Kidney (tissue), 22 donors: ENCODE measurements at places on chromosomes 12 and 14. TPM values are rescaled to one million over a fixed set of nuclear protein-coding genes. Genes with fewer than 3 reads are reported as not detected.

GRCh38 chr12:62813031-62813829 lies 121.7 kb downstream of the PPM1H start:
- H3K4me1 ChIP-seq, result no peaks in the 10 kb centered on the region
- no peaks in the 10 kb centered on the region for H3K36me3 ChIP-seq
- peak overlapping the region; percentile 46 for H3K4me3 ChIP-seq
- no peak overlapping the region for H3K27ac ChIP-seq
- DNase-seq, result peak; percentile 83

DNA sequence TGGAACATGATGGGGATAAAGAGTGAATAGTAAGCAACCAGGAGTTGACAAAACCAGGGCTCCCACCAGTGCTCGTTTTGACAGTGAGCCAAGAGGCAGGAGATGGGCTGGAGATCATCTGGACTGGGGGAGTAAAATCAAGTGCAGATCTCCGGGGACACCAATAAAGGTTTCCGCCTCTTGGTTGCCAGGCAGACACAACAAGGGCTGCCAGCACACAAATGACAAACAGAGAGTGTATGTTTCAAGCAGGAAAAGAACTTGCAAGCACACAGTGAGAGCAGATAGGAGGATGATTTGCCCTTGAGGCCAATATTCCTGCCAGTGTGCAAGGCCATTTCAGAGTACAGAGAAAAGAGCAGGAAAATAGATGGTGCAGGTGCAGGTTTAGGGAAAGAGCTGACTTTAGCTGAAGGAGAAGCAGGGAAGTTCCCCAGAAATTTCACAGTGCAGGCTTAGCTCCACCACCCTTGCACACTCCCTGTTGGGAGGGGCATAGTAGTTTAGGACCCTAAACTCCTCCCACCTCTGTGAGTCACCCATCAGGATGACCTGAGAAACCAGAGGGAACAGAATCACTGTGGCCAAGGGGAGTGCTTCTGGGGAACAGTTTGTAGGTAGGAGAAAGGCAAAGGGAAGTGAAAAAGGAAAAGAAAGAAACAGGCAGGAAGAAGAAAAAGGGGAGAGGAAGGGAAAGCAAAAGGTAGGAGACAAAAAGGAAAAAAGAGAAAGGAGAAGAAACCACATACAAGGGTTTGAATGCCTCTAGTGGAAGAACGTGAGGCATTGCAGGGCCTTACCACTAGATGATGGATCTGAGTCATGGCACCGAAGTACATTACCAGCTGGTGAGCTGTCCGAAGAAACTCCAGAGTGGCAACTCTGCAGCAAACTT lies 404.4 kb downstream of the SLC6A15 start:
- H3K4me1 ChIP-seq, result no peaks in the 10 kb centered on the region
- no peak overlapping the region for H3K4me3 ChIP-seq
- no peaks in the 10 kb centered on the region for H3K27me3 ChIP-seq
- no peak for DNase-seq

The ZNF385A gene
- 16.6 TPM for total RNA-seq

GRCh38 chr14:87122166-87122565 lies 870.8 kb downstream of the GALC start:
- no peaks in the 10 kb centered on the region for H3K4me1 ChIP-seq
- H3K27me3 ChIP-seq, result no peaks in the 10 kb centered on the region
- no peak overlapping the region for H3K4me3 ChIP-seq
- no peak overlapping the region for H3K27ac ChIP-seq
- no peaks in the 10 kb centered on the region for H3K36me3 ChIP-seq

The CLEC6A gene
- not detected for total RNA-seq

The ADCY6 gene
- total RNA-seq, result 66.9 TPM

DNA sequence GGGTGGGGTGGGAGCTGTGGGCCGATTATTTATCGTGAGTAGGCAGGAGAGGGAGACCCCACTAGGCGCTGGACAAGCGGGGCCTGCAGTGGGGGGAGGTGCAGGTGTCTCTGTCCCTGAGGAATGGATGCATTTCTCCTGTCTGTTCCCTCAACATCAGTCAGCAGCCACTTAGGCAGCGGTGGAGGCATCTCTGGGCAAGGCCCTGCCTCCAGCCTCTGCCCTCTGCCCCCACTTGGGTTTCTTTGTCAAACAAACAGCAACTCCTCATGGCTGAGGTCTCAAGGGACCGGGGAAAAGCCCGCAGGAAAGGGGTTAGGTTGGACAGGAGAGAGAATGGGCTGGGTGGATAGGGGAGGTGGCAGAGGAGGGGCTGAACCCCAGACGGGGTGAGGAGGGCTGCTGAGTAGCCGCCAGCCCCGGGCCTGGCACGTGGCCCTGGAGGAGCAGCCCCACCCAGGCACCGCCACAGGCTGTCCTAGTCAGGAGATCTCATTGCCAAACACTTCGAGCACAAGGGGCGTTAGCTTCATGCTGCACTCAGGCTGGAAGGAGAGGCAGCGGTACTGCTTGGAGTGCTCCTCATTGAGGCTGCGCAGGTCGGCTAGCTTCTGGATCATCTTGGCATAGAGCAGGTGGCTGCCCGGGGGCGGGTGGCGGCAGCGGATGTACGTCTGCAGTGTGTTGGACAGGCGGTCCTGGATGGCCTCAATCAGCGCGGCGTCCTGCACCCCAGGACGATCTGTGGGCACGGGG lies 24.7 kb upstream of the HDAC7 start:
- no peak for DNase-seq
- H3K4me3 ChIP-seq, result no peak overlapping the region
- peaks cover 2% of the 10 kb centered on the region for H3K4me1 ChIP-seq
- H3K36me3 ChIP-seq, result peaks cover 18% of the 10 kb centered on the region
- H3K27me3 ChIP-seq, result no peaks in the 10 kb centered on the region
- H3K27ac ChIP-seq, result no peak overlapping the region

- DNase-seq, result no peak
- H3K4me3 ChIP-seq, result no peak overlapping the region
Measured at GRCh38 chr14:62162998-62163589, 400.9 kb downstream of the SNAPC1 start.

DNA sequence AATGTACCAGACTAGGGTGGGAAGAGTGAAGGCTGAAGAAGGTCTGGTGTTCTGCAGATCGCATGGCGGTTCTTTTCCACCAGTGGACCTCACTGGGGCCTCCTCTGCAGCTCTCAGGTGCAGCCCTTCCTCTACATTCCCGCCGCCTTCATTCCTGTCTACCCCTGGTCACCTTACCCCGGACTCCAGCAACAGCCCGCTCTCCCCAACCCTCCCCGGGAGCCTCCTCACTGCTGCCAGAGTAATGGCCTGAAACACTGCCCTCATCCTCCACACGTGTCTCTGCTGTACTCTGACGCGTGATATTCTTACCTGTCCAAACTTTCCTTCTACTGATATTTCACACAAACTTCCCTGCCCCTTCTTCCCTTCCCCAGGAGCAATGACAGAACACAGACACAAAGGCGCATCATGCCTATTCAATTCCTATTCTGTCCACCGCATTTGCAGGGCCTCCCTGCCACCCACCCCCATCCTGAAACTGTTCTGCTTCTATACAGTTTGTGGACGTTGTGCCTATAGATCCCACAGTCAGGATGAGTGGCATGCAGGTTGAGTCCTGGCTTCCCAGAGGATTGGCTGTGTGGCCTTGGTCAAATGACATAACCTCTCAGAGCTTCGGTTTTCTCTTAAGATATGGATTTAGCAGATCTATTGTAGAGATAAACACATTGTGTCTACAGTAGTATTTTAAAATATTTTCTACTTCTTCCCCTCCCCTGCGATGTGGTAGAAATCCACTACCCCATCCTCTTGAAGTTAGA lies 1.7 kb upstream of the NUAK1 start:
- H3K27ac ChIP-seq, result peak overlapping the region; percentile 40
- peak overlapping the region; percentile 72 for H3K4me3 ChIP-seq
- no peaks in the 10 kb centered on the region for H3K36me3 ChIP-seq
- peaks cover 3% of the 10 kb centered on the region for H3K4me1 ChIP-seq
- DNase-seq, result peak; percentile 62

GRCh38 chr12:55965240-55965639 lies 602 bp downstream of the PMEL start:
- H3K4me1 ChIP-seq, result peaks cover 12% of the 10 kb centered on the region
- H3K27me3 ChIP-seq, result no peaks in the 10 kb centered on the region
- H3K4me3 ChIP-seq, result no peak overlapping the region

DNA sequence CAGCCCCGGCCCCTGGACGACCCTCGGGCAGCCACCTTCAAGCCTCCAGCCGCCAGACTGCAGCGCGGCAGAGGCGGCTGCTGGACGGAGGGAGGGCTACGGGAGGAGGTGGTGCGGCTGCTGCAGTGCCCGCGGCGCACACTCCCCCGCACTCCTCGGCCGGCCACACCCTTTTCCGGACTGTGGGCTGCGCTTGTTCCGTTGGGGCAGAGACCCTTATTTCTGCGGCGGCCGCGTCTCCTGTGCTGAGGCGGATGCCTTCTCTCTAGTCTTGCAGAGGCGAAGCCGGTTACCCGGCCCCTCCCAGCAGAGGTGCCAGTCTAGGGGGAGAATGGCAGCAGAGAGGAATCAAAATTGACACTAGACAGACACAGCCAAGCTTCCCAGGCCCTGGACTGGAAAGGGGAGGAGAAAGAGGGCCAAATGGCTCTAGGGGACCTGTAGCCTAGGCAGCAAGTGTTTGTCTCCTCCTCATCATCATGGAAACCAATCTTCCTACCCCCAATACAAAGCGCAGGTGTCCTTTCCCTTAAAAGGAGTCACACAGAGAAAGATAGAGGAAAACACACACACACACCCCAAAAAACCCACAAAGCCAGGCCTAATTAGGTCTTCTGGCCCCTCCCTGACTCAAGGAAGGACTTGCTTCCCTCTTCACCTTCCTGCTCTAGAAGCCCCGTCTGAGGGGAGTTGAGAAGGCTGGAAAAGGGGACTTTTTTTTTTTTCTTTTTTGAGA lies 1.3 kb downstream of the ESYT1 start:
- peak; percentile 92 for DNase-seq
- H3K27me3 ChIP-seq, result no peaks in the 10 kb centered on the region
- peak overlapping the region; percentile 80 for H3K4me3 ChIP-seq
- H3K27ac ChIP-seq, result peak overlapping the region; percentile 90
- peaks cover 11% of the 10 kb centered on the region for H3K4me1 ChIP-seq
- H3K36me3 ChIP-seq, result peaks cover 25% of the 10 kb centered on the region

The RAD9B gene
- total RNA-seq, result 1.0 TPM
